ENCODE measurements at places on chromosomes 5 and 9.

- DNase-seq, result no peak
These were observed 51.6 kb upstream of the EGFL7 start for GRCh38 chr9:136611119-136611518.

DNA sequence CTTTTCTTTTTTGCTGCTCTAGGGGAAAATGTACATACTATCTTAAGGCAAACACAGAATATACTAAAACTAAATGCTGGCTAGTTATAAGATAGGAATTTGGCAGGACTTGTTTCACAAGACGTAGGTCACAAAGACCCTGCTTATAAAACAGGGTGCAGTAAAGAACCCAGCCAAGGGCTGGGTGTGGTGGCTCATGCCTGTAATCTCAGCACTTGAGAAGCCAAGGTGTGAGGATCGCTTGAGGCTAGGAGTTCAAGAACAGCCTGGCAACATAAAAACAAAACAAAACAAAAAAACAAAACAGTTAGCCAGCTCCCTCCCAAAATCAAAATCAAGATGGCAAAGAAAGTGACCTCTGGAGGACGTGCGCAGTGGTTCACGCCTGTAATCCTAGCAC lies 49.5 kb upstream of the DENND4C start:
- DNase-seq, result no peak

DNA sequence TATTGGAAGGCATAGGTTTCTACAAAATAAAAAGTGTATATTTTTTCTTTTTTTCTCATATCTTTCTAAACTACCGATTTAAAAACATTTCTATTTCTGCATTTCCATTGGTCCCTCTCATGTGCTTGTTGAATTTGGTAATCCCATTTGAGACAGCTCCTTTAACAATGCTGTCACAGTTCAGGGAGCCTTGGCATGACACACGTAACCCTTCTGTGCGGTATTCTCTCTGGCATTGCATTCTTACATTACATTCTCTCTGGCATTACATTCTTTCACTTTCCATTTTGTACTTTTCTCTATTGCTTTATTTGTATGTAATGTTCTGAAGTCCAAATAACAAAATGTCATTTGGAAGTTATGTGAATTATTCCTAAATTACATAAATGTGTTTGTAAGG lies 150.7 kb upstream of the RASGRF2 start:
- DNase-seq, result no peak

DNA sequence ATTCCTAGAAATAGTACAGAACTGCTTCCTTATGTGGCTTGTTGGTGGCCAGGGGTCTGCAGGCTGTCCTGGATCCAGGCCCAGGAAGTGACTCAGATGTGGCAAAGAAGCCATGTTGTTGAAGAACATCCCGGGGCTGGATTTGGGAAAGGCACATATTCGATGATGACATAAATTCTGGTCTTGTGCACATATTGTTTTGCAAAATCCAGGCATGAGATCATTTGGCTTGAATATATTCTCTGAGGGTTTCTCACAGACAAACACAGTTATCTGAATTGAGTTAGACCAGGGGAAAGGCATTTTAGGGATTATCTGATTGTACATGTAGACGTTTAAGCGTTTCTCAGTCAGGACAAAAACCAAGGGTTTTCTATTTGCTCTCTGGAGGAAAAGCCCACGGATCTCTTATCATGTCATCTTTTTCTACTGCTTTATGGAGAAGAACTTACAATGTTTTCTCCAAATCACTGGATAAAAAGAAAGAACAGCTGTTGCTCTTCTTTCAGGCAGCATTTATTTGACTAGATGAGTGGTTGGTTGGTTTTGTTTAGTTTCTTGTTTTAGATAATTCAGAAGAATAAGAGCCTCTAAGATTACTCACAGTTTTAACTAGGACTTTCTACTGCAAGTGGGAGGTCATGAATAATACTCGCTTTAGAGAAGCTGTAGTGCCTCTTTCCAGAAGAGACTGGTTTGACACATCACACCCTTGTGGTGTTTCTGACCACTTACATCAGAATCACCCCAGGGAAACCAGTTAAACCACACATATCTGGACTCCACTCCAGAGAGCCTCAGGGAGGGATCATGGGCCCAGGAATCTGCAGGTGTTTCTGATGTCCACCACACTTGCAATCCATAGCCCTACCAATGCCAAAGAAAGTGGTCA lies 29.5 kb upstream of the LHFPL2 start:
- no peak for DNase-seq

Data from HL-60 (cell line).